Ecto neural progenitor cell (in vitro differentiated cells): ENCODE measurements at places on chromosomes 2 and 18.

DNA sequence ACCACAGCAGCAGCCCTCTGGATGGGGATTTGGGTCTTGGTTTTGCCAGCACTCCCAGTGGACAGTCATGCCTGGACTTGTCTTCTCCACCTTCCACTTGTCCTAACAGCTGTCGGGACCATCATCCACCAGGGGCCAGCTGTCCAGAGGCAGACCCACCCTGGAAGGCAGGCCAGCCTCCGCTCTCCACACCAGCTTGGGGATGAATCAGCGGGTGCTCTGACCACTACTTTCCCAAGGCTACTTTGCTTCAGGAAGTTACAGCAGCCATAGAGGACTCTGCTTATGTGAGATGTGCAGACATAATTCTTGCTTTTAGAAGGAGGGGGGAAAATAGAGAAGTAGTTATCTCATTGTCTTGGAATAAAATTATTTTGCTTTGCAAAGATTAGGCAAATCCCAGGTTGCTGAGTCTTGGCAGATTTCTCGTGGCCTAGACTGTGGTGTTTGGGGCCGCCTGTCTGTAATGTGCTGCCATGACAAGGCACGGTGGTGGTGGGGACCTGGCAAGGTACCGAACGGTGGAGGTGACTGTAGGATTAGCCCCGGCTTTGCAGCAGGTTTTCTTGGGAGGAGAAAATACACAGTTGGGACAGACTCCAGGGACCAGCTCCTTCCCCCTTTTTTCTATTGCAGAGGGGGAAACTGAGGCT lies 148.7 kb downstream of the AGAP1 start:
- DNase-seq = no peak

GRCh38 chr18:4511166-4511565 lies 56.1 kb upstream of the DLGAP1 start:
- no peak for DNase-seq

DNA sequence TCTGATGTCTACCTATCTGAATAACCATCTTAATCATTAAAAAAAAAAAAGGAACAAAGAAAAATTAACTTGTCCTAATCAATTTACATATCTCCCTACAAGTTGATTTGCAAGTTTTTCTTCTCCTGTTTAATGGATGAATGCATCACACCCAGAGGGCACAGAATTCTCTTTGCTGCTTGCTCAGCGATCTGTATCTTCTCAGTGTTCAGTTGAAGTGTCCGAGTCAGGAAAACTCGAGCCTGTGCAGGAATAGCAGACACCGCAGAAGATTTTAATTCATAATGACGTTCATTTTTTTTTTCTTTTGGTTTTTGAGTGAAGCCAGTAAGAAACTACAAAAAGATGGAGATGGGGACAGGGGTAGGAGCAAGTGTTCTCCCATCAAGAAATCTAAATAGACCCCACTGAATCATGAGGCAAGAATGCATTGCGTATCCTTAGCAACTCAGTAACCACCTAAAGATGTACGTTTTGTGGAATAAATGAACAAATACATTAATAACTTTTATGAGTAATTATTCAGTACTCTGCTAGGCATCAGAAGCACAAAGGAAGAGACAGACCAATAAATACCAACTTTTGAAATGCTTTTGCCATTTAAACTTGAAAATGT lies 675.5 kb downstream of the LRP1B start:
- DNase-seq = no peak

- DNase-seq = peak; percentile 49
Measured at GRCh38 chr2:58973811-58974281, 732.7 kb upstream of the FANCL start.

- no peak for DNase-seq
Measured at GRCh38 chr2:64463781-64464180, 9.8 kb downstream of the LGALSL start.

GRCh38 chr2:178163395-178163794 lies 30.9 kb upstream of the OSBPL6 start:
- DNase-seq = no peak

GRCh38 chr18:69840001-69840400 lies 107.7 kb downstream of the CD226 start:
- DNase-seq = no peak

DNA sequence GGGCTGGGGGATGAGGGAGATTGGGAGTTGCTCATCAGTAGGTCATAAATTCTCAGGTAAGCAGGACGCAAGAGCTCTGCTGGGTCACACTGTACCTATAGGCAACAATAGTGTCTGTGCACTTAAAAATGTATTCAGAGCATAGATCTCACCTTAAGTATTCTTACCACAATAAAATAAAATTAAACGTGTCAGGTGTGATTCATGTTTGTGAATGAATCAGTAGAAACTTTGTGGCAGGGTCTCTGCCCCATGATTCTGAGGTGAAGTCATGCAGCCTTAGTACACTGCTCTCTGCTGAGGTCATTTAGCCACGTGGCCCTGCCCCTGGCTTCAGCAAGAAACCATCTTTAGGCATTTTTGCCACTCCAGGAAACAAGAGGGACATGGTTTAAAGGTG lies 253.8 kb downstream of the FBXO15 start:
- no peak for DNase-seq

- DNase-seq = no peak
Measured at GRCh38 chr2:235564066-235564465, 70.2 kb downstream of the AGAP1 start.

DNA sequence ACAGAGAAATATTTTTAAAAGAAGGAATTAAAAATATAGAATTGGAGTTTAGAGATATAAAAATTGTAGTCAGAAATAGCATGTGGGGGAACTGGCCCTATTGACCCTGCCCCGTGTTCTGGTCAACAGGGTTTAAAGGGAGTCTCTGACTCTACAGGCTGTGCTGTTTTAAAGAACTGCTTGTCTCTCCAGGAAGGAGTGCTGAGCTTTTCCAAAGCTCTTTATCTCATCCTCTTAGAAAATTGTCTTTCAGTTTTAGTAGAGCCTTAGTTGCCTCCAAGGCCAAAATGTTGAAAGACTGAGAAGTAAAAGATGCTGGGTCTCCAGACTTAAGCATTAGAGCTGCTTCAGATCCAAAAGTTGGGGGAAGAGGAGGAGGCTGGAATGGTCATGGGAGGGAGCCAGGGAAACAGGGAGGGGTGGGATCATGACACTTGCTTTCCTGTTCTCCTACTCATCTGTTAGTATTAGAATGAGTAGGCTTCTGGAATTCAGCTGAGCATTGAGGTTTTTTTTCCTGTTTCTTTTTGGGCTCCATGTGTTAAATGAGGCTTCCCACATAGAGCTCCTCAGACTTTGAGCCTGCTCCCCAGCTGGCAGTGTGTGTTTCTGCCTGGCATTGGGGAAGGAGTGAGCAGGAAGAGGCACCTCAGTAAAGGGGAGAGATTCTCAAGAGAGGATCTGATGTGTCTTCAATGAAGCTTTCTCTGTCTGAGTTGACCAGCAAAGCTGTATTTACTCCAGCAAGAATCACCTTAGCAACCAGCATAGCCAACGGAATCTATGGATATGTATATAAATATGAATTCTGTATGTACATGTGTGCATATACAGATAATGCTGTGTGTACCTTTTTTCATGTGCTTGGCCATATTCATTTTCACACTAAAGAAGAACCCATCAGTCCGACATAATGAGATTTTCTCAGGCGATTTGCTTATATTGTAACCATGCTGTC lies 186.8 kb upstream of the FBXO11 start:
- DNase-seq = no peak

DNA sequence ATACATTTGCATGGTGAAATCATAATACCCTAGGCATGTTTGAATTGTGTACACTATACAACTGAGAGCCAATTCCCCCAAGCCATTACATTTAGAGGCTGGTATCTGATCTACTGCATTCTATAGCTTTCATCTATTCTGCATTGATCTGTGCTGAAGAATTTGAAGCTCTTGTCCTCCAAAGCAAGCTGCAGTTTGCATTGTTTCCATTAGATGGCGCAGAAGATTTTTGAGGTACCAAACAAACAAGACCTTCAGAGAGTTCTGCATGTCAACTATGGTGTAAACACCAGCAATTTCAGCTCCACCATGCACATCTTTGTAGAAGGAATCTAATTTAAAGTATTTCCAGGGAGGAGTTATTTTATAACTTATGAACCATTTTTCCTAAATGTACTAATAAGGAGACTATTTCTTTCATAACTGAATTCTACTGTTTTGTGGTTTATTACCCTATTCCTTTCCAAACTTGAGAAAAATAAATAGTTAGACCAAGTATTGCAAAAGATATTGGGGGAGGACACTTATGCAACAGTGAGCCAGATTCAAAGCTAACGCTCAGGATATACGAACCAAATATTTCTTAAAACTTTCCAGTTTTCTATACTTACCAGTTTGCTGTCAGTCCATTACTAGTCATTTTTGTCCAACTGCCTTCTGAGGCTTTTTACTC lies 761.8 kb upstream of the ACVR2A start:
- DNase-seq = peak; percentile 67

GRCh38 chr2:196163285-196163684 lies 8.1 kb downstream of the STK17B start:
- no peak for DNase-seq

- DNase-seq = no peak
Measured at GRCh38 chr2:12300019-12300602, 416.6 kb upstream of the TRIB2 start.

GRCh38 chr18:13835202-13835601 lies 11.3 kb downstream of the MC5R start:
- no peak for DNase-seq

GRCh38 chr2:99841749-99842148 lies 300.6 kb downstream of the AFF3 start:
- no peak for DNase-seq

- DNase-seq = no peak
Measured at GRCh38 chr2:134436706-134437105, 182.8 kb downstream of the MGAT5 start.

- no peak for DNase-seq
Measured at GRCh38 chr2:9174771-9175437, 31.7 kb upstream of the ASAP2 start.

- DNase-seq = no peak
Measured at GRCh38 chr18:56161566-56162260, 476.7 kb downstream of the TXNL1 start.

- no peak for DNase-seq
Measured at GRCh38 chr2:145041706-145042105, 521.8 kb upstream of the ZEB2 start.

GRCh38 chr2:4882421-4882820 lies 809.8 kb upstream of the SOX11 start:
- DNase-seq = no peak

DNA sequence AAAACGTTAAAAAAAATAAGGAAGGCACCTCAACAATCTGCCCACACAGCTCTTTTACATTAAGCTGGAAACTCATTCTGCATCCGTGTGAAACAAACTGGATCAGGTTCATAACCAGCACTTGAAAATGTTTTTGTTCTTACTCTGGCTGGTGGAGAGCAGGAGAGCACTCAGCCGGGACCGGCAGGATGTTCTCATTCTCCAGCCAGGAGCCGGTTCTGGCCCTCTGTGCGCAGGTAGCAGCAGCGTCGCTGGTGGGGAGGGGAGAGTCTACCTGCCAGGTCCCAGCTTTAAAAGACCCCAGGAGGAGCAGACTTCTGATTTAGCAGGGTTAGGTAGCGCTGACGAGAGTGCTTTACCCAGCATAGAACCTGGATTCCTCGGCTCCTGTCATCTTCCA lies 834.9 kb upstream of the SALL3 start:
- DNase-seq = no peak

DNA sequence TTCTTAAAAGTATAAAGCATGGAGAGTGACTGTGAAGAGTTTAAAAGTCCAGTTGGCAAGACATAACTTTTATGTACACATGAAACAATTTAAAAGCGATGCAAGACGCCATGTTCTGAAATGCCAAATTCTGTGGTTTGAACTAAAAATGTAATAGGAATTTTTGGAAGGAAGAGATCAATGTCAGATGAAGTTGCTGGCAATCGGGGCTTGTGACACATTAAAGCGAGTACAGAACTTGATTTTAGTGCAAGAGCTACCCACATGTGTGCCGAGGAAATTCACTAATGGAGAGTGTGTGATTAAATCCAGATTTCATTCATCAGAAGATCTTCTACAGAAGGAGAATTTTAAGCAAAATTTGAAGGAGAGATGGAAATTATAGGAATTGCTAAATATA lies 220.2 kb upstream of the CCDC68 start:
- DNase-seq = no peak

GRCh38 chr18:6374935-6375529 lies 39.7 kb downstream of the L3MBTL4 start:
- DNase-seq = no peak

GRCh38 chr18:45771587-45772480 lies 47.9 kb downstream of the SLC14A1 start:
- no peak for DNase-seq

DNA sequence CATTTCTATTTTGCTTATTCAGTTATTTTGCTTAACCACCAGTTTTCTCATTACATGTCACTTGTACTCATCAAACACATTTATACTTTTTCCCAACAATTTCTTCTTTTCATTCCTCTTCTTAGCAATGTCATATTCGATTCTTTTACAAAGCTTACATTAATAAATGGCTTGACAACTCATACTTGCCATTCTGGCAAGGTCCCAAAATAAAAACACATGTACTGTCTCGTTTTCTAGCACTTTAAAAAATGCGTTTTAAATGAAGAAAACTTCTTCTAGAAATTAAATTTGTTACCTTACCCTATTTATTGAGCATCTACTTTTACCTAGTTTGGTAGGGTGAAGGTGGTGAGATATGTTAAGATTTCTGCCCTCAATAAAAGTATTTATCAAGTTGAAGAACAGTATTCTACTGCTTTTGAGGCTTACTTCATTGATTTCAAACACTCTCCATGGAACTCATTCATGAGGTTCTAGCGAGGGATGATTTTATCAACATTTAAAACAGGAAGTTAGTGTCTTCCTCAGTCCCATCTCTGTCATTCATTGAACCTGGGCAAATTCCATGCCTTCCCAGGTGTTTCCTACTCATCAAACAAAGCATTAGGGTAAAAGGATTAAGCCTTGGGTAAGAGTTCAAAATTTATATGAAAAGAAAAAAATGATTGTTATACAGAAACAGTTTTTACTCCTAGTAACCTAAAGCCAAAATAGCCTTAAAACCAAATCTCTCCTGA lies 52.6 kb downstream of the CALCRL start:
- no peak for DNase-seq

GRCh38 chr18:57110290-57110689 lies 36.6 kb upstream of the BOD1L2 start:
- no peak for DNase-seq

- DNase-seq = no peak
Measured at GRCh38 chr2:97994476-97994875, 1.3 kb downstream of the TMEM131 start.

DNA sequence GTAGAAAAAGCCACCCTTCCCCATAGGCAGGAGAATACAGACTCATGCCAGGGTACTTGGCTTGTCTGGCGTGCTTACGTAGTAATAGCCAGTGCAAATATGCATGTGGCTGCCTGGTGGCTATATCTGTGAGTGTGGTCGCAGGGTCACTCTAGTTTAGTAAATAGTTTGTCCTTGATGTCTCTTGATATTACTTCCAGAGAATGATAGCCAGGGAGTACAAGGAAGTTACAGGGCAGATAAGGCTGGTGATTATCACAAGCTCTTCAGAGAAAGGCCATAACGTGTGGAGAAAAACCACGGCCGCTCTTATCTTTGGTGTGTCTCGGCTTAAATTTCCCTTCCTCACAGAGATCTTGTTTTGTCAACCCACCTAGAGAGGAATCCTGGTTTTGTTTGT lies 54.3 kb upstream of the SLC39A10 start:
- DNase-seq = no peak
